ENCODE measurements at places on chromosomes 1 and 21.

DNA sequence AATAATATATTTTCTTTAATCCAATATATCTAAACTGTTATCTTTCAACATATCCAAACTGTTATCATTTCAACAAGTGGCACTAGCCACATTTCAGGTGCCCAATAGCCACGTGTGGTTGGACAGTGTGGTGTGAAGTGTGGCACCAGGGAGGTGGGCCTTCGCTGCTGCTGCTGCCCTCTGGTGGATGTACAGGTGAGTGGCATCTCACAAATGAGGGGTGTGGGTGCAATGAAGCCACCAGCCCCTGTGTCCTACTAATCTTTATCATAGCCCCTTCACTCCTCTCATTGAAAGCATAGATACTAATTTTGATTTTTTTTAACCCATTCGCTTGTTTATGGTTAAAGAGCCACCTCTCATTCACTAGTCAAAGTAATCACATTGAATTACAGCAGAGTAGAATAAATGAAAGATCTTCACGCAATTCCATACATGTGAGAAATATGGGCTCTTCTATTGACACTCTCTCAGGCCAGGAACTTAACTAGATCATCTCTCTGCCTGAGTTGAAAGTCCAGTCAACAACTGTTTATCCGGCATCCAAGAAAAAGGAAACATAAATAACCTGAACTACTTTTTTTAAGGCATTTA is 499.2 kb downstream of the OMA1 start:
- DNase-seq = no peak

- no peak for DNase-seq
Measured at GRCh38 chr1:93275634-93276295, 69.9 kb upstream of the DR1 start.

DNA sequence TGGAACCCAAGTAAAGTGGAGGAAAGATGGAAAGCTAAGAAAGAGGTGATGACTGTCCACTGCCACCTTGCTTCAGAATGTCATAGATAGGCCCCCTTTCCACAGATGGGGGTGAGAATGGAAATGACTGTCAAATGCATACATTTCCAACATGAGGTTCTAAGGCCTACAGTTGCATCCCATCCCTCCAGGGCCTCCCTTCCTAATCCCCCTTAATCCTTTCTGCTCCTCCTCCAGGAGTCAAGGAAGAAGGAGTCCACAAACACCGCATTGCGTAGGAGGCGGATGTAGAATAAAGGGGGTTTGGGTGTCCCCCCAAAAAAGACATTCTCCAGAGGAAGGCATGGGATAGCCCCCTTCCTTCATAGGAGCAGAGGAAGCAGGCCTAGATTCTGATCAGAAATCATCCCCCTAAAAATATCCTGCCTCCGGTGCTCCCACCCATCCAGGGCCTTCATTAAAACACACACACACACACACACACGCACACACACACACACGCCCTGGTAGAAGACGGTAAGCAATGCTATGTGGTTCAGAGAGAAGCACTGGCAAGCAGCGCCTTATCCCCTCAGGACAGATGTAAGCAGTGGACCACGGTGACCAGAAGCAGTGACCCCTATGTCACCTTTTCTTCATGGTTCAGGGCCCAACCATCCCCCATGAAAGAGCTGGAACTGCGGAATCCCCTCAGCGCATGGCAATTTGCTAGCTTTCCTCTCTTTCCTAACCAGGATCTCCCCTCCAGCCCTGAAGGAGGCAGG is 2.0 kb downstream of the SV2A start:
- no peak for DNase-seq

GRCh38 chr1:28740118-28740517 is 3.4 kb downstream of the YTHDF2 start:
- DNase-seq = no peak

DNA sequence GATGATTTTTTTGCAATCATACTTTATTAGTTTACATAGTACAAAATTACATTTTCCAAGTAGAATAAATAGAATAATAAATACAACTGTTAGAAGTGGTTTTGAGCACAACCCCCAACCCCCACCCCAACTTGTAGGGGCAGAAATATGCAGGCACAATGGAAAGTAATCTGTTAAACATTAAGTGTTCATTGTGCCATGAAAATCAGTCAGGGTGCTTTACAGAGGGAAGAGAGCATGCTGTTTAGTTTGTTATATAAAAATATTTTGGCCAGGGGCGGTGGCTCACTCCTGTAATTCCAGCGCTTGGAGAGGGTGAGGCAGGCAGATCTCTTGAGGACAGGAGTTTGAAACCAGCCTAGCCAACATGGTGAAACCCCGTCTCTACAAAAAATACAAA is 2.6 kb downstream of the OR10T2 start:
- no peak for DNase-seq

DNA sequence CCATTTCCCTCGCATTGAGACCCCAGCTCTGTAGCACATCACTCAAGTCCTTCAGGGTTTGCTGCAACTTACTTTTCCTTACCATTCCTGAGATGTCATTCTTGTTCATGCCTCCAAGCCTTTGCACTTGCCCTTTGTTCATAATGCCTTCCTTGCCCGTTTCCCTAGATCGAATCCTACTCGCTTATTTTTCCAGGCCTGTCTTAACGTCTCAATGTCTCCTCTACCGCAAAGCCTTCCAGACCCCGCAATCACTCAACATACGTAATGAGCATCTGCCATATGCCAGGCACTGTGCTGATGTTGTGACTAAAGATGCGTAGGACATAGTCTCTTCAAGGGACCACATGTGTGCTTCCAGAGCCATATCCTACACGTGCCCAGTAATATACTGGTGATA is 31.1 kb upstream of the CNIH3 start:
- no peak for DNase-seq

DNA sequence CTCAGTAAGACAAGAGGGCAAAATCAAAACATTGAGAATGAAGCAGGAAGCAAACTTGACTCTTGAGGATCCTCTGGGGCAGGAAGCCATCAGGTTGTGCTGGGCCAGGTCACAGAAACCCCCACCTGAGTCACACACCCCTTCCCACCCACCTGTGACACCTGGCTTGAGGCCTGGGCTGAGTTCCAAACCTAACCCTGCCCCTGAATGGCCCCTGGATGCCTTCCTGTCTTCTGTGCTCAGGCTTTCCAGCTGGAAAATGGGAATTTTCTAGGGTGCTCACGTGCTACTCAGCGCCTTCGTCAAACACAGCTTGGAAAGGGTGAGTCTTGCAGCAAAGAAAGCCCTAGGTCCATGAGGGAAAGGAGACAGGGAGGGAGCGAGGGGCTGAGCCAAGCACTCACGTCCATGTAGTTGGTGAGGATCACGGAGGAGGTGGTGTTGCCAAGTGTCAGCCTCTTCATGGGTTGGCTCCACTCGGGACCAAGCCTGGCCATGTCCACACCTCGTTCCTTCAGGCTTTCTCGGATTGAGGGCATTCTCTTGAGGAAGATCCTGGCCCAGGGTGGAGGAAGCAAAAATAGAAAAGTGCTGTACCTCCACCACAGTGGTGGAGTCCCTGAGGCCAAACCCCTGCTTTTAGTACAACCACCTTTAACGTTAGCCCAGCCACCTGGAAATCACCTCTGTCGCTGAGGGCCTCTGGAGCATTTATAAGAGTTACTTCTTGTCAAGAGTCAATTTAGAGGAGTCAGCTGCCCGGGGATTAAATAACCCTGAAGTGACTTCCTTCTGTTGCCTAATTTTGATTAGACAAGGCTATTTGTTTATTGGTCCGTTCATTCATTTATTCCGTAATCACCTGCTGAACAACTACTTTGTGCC is 4.3 kb downstream of the REN start:
- no peak for DNase-seq

DNA sequence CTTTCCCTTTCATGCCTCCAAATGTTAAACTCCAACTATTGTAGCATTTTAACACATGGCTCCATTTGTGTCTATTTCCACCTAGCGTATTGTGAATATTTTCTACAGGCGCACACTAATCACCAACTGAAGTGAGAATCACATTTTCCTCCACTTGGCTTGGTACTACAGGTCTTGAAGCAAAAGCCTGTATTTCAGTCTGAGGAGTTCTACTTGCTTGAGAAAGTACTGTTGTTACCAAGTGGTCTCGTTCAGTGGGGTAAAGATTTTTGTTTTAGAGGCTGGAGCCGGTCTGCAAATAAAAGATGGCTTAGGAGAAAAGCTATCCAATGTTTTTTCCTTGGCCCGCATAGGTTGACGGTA is 550 bp upstream of the PTBP2 start:
- no peak for DNase-seq
